Sciatic nerve (tissue), 2 donors: ENCODE measurements at places on chromosomes 5 and 9.

DNA sequence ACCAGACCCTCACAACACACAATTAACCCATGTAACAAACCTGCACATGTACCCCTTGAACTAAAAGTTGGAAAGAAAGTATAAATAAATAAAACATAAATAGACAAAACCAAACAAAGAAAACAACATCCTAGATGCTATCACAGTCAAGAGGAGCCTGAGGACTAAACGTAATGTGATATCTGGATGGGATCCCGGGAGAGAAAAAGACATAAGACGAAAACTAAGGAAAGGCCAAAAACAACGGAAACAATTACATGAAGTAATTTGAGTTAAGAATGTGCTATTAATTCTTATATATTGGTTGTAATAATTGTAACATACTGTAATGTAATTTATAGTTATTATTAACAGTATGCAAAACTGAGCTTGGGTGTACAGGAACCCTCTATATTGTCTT is 793.9 kb downstream of the SEMA5A start:
- no peak for DNase-seq

DNA sequence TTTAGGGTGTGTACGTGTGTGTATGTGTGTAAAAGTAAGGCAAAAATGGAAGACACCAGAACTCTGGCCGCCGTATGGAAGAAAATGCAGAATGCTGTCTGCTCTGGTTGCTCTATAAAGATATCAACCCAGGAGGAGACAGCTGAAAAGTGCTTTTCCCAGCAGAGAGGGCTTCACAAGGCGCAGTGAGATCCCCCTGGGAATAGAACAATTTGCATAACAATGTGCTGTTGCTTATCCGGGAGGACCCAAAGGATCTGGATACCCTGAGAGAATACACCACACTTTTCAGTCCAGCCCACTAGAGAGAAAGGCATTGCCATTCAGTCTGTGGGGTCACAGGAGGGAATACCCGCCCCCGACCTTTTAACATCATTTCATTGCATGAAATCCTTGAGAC is 230.6 kb downstream of the EBF1 start:
- DNase-seq: no peak

DNA sequence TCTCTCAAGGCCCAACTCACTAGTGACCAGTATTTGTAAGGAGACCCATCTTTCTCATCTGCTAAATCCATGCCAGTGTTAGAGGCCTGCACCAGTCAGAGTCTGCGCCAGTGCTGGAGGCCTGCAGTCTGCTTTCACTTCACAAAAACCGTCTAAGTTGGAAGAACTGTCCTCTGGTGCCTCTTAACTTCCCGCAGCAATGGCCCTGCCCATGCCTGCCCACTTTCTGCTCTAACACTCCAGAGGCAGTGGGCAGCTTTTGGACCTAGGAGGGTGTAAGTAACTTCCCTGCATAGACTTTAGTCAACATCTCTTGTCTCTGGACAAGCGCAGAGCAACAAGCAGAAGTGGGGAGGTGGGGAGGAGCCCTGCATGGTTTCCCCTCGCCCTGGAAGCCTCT is 152.9 kb downstream of the AUH start:
- DNase-seq: no peak

GRCh38 chr5:102713278-102713677 is 41.8 kb upstream of the PAM start:
- no peak for DNase-seq

GRCh38 chr5:154191467-154192261 is 1.1 kb downstream of the GALNT10 start:
- no peak for DNase-seq

DNA sequence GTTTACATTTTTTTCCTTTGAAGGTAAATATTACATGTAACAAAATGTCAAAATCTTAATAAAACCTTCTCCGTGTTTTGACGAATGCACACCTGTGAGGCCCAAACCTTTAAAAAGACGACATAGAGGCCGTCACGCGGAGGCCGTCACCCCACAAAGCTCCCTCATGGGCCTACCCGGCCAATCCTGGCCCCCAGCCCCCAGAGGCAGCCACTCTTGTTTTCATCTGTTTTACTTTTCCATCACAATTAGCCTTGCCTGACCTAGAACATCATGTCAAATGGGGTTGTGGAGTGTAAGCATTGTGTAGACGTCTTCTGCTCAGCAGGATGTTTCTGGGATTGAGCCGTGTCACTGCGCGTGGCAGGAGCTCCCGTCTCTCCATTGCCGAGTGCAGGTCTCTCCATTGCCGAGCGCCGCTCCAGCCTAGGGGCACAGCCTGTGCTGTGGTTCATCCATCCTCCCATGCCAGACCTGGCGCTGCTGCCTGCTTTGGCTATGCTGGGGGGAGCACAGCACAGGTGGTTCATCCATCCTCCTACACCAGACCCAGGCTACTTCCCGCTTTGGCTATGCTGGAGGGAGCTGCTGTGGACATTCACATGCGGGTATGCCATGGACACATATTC is 52.2 kb upstream of the IRX4 start:
- DNase-seq: no peak
